ENCODE measurements at places on chromosomes 13 and 19.

GRCh38 chr19:54133312-54133956, 4.1 kb upstream of the CNOT3 start:
- no peak for DNase-seq

DNA sequence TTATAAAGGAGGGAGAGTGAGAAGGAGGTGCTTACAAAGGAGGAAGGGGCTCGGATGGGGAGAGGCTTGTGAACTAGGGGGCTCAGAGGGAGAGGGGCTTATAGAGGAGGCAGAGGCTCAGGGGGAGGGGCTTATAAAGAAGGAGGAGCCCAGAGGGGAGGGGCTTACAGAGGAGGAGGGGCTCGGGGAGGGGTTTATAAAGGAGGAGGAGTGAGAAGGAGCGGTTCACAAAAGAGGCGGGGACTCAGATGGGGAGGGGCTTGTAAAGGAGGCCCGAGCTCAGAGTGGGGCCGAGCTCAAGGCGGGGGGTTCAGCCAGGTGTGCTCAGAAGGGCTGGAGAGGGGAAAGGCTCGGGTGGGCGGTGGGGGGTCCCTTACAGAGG, 500 bp downstream of the SMIM24 start:
- DNase-seq = no peak

- no peak for DNase-seq
Observed at GRCh38 chr19:4889034-4889815, 13.5 kb downstream of the ARRDC5 start.

DNA sequence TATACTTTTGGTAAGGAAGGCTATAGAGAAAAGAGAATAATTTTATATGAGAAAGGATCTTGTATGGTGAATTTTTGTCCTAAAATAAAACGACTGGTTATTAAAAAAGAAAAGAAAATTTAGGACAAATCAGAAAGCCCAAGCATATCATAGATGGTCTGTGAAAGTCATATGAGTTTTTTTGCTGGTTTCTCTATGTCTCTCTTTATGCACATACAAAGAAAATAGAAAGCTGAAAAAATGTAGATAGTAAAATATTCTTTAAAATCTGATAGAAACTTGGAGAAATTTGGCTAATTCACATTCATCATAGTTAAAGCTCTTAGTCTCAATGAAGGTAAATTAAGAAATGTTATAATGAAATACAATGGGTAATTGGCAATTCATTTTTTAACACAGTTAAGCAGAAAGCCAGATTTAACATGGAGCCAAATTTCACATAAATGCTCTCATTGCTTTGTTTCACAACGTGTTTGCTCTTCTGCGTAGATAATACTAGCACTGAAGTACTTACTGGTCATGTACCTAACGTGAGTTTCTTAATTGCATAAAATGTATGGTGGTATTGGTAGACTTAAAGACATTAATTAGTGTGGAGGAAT, 621.5 kb upstream of the ATXN8OS start:
- no peak for DNase-seq

DNA sequence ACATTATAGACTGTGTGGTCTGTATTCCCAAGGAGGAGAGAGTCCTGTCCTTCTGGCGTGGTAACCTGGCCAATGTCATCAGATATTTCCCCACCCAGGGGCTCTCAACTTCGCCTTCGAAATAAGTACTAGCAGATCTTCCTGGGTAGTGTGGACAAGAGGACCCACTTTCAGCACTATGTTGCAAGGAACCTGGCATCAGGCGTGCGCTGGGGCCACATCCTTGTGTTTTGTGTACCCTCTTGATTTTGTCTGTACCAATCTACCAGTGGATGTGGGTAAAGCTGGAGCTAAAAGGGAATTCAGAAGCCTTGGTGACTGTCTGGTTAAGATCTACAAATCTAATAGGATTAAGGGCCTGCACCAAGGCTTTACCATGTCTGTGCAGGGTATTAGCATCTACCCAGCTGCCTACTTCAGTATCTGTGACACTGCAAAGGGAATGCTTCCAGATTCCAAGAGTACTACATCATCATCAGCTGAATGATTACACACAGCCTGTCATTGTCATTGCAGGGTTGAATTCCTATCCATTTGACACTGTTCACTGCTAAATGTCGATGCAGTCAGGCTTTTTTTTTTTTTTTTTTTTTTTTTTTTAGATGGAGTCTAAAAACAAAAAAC, 148.0 kb downstream of the PRR20E start:
- no peak for DNase-seq

- DNase-seq = no peak
Observed at GRCh38 chr13:30268673-30269072, 38.7 kb downstream of the KATNAL1 start.

DNA sequence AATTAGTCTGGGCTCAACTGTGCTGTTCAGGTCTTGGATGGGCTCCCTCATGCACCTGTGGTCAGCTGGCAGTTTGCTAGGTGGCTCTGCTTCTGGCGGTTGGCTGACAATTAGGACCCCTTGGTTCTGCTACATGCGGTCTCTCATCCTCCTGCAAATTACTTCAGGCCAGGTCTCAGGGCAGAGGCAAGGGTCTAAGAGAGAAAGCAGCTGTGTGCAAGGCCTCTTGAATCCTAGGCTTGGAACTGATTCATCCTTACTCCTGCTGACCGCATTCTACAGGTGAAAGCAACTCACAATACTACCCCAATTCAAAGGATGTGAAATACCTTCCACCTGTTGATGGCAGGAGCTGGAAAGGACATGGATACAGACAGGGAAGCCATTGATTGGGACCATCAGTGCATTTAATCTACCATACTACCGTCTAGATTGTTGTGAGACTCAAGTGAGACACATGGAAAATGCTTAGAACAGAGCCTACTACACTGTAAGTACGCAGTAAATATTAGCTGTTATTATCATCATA, 19.1 kb downstream of the CBY2 start:
- no peak for DNase-seq

DNA sequence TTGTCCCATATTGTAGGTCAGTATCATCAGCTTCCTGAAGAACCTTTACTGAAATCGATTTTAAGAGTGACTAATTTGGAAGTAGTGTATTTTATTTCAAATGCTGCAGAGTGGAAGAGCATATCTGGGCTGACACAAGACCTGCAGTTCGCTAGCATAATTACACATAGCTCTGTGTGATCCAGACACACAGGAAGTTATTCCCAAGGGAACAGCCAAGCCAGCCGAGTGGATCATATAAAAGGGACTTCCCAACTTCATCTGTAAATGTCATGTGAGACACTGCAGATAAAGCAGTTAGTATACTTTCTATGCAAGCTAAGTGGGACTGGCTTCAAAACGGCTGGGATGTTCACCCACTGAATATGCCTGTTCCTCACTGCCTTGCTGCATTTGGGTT, 760.4 kb downstream of the SLITRK1 start:
- no peak for DNase-seq

- no peak for DNase-seq
Observed at GRCh38 chr13:66461021-66461420, 769.1 kb downstream of the PCDH9 start.

DNA sequence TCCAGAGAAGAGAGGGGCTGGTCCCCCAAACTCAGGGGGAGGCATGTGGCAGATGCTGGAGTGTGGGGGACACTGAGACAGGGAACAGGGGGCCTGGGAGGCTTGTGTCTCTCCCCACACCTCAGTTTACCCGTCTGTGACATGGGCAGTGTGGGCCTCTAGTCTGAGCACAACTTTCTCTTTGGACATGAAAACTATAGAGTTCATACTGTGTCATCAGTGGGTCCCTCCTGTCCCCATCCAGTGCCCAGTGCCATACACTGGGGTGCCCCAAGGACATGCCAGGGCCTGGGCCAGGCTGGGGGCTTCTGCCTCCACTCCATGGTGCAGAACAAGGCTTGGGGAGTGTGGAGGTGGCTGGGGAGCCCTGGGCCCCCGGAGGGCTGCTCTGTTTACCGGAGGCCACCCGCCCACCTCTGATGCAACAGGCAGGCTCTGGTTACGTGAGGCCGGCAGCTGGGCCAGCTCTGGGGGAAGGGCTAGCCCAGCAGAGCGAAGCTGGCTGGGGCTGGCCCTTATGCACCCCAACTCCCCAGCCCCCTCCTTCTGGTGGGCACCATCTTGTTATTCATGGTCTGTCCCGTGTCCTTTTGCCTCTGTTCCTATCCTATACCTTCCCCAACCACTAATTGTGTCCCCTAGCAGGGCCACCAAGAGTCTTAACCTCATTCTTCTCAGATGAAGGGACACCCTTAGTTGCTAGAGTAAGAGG, 1.9 kb upstream of the MEF2B start:
- no peak for DNase-seq

DNA sequence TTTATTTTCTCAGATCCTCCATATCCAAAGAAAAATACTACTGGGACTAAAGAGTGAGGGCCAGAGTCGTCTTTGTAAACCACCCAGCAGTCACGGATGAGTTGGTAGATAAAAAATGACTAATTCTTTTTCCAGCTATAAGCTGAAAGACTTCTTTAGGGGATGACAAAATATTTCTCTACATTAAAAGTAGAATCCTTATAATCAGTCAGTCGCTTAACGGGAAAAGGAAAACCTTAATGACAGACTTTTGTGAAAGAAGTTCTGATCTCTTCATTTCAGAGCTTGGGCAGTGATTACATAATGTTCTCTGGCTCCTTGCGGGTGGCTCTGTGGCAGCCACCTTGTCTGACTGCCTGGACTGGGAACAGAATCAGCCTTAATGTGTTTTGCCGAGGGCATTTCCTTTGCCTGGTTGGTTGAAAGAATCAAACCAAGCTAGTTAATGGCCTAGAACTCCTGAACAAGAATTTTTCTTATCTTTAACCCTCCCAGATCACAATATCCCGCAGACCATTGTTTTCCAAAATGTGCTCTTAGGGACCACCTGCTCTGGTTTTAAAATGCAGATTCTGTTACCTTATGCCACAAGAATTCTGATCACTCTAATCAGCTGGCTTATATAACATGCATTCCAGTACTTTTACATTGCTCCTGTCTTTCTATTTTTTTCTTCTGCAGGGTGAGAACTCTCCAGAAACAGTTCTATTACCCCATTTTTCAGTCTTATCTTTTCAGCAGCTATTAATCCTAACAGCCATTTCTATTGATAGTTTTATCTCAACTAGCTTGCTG, 2.5 kb downstream of the ITM2B start:
- no peak for DNase-seq

GRCh38 chr13:31880851-31881494, 141.6 kb downstream of the RXFP2 start:
- no peak for DNase-seq

DNA sequence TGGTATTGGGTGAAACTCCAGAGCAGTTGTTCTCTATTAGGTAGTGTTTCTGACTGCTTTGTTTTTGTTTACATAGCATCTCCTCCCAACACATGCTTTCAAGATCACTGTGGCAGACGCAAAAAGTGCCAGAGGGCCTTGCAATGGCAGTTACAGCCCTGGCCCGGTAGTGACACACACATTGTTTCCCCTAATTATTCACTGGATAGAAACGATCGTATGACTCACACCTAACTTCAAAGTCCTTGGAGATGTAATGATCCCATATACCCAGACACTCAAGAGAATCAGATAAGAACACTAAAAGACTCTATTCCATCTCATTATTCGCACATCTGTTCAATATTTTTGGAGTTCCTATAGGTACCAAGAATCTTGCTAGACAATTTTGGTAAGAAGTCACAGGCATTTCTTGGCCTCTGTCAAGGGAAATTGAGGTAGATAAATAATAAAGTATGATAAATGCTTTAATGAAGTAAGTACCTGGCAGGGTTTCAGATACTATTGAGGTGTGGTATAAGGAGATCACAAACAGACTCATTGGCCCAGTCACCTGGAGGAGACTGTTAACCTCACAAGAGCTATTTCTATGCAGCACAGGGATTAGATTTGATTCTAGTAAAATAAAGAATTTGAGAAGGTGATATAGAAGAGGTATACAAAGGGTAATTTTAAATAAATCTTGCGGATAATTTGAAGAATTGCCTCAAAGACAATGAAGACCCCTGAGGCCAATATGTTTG, 485.3 kb downstream of the SLITRK6 start:
- DNase-seq = no peak

DNA sequence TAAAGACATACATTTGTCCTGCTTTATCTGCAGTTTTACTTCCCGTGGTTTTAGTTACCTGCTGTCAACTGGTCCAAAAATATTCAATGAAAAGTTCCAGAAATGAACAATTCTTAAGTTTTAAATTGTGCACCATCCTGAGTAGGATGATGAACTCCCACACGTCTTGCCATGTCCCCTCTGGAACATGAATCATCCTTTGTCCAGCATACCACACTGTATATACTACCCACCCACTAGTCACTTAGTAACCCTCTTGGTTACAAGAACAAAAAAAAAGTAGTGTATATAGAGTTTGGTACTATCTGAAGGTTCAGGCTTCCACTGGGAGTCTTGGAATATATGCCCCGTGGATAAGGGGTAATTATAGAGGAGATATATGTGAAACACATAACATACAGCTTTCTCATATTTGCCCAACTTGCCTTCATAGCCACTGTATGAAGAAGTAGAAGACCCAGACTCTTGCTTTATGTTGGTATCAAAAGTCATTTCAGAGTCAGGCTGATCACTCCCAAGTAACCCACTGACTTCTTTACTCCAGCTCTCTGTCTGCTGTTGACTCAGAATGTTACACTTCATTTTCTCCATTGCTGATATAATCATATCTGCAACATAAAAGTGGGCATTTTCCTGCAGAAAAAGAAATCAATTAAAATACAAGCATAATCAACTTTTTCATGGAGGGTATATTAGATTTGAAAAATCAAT, 19.3 kb downstream of the RUBCNL start:
- DNase-seq = no peak

GRCh38 chr13:43786766-43787517, at the start of gene ENOX1:
Gene ENOX1 (minus strand): TSS chr13:43786972.
- no peak for DNase-seq

DNA sequence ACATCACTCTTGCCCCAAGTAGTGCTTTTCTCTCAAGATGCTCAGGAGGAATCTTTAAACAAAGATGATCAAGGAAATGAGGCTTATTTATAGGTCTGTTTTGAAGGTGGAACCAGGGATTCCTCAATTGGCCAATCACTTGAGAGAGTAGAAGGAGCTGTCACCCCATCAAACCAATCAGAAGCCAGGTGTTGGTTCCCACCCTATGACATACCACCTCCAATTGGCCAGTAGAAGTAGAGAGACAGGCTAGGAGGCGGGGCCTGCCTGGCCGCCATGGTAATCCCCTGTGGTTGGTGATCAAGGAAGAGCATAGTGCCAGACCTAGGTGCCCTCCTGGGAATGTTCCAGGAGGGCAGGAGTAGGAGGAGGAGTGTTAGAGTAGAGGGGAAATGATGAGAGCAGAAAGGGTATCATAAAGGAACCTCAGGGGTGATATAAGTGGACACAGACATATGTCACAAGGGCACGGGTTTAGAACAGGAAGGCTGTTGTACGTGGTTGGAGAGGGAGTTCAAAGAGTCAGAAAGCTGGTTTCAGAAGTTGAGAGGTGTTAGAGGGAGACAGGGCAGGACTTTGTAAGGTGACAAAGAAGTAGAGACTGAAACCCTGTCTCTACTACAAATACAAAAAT, 10.5 kb downstream of the PMIS2 start:
- no peak for DNase-seq

DNA sequence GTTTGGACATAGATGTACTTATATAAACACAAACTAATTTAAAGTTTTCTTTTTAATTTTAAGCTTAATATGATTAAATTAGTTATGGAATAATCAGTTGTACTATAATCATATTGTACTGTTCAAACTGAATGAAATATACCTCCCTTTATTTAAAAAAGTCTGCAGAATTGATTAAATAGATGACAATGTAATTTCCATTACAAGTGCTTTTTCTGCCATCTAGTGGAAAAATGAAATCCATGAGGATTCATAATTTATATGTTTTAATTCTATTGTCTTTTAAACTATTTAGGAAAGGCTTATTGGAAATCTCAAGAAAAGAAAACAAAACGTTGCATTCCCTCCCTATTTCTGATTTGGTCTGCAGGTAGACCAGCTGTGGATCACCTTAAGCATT, 30.9 kb downstream of the MZT1 start:
- DNase-seq = no peak
